ENCODE measurements at places on chromosomes 6 and 20.

DNA sequence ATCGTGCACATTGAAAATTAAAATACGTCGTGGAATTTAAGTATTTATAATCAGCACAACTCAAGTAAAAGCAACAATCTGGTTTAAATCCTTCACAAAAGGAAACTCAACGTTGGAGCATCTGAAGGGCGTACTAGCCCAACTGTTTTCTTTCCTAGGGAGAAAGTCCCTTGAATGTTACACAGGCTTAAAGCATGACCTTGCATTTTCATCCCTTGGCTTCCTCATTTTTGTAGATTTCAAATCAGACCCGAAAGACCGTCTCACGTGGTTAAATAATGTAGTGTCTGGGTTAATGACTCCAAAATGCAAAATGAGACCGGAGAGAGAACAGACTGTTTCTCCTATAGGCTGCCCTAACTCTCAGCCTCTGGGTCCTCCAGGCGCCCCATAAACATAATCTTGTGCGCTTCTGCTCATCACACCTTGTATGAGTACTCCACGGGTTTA, 249.2 kb upstream of the RREB1 start:
- DNase-seq = no peak

- no peak for DNase-seq
Measured at GRCh38 chr6:112218563-112218962, 35.8 kb downstream of the LAMA4 start.

DNA sequence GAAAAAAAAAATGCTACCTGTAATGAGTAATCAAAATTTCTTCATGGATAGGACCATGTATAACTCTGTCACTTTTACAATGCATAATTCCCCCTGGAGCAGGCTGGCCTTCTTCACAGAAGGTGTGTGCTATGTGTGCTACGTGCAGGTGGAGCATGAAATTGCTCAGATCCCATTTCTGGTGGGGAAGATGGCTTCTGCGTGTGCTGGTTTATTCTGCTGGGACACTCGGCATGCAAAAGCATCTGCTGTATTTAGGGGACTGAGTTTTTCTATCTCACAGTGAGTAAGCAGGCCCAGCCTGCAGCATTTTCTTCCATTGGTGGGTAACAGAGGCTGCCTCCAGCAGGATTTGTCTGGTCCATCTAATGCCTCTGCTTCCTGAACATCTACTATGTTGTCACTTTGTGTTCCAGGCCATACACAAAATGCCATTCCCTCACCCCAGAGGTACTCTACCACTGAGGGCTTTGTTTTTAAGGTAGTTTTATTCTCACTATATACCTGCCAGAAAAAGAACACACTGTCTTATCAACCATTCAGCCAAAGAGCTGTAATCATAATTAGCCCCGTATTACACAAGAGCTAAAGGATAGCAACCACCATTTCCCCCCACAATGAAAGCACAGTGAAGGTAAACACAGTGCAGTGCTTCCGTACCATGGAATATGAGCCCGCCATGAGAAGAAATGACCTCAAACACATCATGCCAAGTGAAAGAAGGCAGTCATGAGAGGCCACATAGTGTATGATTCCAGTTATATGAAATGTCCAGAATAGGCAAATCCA, 62.4 kb downstream of the SYNDIG1 start:
- DNase-seq = no peak

- DNase-seq = no peak
Measured at GRCh38 chr6:16196984-16197546, 41.3 kb upstream of the GMPR start.

DNA sequence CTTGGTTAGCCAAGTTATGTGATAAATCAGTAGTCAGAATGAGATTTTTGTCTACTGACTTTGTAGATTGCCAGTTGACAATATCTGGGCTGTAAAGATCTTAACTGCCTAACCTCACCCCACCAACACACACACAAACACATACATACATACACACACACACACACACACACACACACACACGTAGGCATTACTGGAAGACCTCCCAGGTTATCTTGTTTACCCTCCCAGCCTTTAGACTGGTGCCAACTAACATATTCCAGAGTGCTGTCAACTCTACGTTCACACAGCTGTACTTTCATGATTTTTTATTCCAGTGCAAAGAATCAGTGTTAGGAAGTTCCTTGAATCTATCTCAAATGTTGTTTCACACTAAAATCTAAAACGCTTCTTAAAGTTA, 38.9 kb downstream of the BMP5 start:
- DNase-seq = no peak

DNA sequence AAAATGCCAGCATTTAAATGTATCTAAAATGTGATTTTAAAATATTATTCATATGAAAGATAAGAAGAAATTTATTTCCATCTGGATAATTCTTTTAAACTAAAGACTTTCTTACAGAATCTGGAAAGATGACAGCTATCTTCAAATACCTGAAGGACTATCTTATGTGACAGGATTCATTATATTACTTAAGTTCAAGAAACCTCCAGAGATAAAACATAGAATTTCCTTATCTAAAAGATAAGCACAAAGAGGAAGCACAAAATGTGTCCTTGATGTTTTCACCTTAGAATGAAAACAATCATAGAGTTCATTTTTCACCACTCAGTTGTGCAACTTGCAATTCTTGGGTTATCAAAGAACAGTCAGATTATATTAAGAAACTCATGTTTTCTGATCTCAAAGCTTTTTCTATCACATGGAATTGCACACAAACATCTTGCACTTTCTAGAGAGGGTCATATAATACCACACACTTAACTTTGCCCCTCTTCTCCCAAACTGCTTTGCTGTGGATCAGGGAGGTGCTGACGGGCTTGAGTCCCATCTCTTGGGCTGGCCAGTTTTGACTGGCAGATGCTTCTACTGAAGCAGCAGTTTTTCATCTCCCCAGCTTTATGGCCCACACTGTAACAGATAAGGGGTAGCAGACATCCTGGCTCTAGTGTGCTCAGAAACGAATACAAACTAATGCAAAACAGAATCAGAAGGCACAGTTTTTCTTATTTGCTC, 467.4 kb downstream of the CDC5L start:
- DNase-seq = no peak

DNA sequence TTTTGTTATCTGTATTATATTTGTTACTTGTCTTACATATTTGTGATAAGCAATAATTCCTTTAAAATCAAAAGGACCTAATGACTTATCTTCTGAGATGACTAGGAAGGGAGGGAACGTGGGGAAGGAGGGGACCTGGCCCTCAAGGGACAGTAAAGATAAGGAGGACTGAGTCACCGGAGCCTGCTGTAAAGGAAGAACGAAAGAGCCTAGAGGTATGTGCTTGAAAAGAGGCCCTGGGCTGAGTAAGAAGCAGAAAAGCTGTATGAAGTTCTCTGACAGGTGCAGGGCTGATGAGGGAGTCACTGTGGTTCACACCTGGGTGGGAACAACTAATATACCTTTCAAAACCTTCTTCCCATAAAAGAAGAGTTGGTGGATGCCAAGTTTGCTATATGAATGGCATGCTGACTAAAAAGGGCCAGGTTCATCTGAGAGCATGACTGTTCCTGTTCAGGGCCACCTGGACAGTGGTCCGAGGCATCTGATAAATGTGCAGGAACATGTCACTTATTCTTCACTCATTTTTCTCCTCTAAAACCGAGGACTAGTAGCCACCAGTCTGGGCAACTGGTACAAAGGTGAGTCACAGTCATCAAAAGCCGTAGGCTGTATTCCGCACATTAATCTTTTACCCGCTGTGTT, 111.3 kb downstream of the TNFAIP3 start:
- DNase-seq = peak; percentile 57

DNA sequence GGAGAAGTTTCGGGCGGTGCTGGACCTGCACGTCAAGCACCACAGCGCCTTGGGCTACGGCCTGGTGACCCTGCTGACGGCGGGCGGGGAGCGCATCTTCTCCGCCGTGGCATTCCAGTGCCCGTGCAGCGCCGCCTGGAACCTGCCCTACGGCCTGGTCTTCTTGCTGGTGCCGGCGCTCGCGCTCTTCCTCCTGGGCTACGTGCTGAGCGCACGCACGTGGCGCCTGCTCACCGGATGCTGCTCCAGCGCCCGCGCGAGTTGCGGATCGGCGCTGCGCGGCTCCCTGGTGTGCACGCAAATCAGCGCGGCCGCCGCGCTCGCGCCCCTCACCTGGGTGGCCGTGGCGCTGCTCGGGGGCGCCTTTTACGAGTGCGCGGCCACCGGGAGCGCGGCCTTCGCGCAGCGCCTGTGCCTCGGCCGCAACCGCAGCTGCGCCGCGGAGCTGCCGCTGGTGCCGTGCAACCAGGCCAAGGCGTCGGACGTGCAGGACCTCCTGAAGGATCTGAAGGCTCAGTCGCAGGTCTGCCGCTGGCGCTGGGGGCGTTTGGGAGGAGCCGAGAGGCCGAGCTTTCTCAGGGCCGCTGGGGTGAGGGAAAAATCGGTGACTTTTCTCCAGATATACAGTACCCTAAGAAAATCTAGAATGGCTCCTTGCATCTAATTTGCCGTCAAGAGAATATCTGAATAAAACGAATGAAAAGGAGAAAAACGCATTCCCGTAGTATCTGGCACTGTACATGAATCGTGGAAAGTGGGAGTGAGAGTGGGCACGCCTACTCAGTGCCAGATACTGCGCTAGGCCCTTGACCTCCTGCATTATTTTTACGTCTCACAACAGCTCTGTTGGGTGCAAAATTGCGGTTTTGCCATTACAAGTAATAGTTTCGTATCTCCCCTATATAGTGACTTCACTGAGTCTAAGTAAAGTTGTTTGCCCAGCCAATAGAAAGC, 1.0 kb downstream of the CALHM6 start:
- DNase-seq = no peak

- peak; percentile 45 for DNase-seq
Measured at GRCh38 chr20:33859157-33859695, 48.1 kb downstream of the CHMP4B start.

GRCh38 chr6:129785756-129786135, 75.4 kb downstream of the TMEM244 start:
- no peak for DNase-seq

GRCh38 chr6:152540381-152540780, 96.8 kb downstream of the SYNE1 start:
- no peak for DNase-seq

DNA sequence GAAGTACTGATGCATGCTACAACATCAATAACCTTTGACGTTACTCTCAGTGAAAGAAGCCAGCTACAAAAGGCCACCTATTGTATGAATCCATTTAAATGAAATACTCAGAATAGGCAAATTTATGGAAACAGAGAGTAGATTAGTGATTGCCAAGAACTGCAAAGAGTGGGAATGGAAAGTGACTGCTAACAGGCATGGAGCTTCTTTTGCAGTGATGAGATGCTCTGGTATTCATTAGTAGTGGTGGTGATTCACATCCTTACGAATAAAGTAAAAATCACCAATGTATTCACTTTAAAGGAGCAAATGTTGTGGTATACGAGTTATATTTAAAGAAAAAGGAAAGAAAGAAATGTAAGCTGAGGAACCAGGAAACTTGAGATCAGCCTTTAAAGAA, 126.8 kb upstream of the SAMD5 start:
- DNase-seq = no peak

DNA sequence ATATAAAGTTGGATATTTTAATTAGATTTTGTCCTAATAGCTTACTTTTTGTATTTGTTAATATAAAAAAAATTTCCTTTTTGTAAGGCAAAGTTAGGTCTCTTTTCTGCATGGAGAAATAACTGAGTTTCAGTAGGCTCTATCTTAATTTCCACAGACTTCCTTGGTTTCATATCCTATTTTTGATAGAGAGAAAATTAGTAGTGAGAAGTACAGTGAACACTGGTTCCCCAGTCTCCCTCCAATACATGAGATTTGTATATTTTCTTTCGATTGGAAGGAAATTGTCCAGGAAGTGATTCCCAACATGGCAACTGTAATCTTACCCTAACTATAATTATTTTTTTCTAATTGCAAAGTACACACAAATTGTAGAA, 26.4 kb downstream of the TRIM27 start:
- DNase-seq = no peak

- DNase-seq = peak; percentile 99
Measured at GRCh38 chr20:53578492-53579222, 15.0 kb downstream of the ZNF217 start.

DNA sequence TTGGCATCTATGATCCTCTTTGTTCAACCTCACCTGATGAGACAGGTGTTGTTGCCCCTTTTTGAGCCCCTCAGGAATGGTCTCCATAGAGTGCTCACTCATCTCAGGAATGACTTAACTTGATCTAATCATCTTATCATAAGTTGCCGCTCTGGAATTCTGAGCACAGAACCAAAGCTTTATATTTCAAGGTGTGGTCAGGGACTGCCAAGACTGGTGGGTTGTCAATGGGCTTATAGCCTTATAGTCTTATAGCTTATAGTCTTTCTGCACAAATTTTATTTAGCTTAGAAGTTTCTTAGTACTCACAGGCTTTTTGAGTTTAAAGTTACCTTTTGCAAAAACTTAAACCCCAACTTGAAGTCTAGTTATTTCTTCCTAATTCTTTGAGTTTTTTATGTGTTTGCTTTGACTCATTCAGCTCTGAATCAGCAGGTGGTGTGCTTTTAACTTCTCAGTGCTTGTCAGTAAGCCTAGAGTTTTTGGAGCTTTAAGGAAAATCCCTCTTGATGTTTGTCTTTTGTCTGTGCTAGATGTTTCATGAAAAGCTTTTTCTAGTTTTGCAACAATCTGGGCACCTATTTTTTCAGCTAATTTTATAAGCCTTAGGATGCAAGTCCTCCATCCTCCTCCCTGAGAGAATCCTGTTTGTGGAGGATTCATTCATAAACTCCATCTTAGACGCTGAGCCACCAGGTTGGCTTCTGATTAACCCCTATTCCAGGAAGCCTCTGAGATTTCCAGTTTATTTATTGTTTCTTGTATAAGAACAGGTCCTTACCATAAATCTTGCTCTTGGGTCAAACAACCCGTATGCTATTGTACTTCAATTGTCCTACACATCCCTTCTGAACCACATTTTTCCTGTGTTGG, 72.3 kb upstream of the SSTR4 start:
- peak; percentile 46 for DNase-seq

- no peak for DNase-seq
Measured at GRCh38 chr20:38447931-38448675, 13.0 kb upstream of the SNHG17 start.

DNA sequence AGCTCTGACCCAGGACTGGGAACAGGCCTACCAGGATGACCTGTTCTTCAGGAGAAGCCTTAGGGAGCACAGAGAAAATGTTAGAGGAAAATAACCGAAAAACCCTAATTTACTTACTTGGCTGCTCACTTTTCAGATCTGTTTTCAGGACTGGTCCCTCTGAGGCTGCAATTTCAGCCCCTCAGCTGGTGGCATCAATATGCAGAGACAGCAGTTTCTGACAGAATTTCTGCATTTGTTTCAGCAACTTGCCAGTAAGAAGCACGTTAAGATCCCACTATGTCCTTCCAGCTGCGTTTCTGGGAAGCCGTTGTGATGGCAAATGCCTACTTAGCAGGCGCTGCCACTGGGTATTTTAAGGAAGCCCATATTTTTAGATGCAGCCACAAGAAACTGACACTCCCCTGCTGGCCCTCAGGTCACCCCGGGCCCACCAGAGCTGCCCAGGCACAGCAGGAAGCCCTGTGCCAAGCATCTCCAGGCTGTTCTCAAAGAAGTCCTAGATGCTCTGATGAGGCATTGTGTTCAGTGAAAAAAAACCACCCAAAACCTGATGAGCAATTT, 7.5 kb downstream of the YTHDF1 start:
- no peak for DNase-seq

GRCh38 chr6:152685819-152686218, 11.9 kb upstream of the MYCT1 start:
- DNase-seq = no peak

- no peak for DNase-seq
Measured at GRCh38 chr6:154513601-154514320, 3.3 kb upstream of the CNKSR3 start.

- DNase-seq = peak; percentile 30
Measured at GRCh38 chr20:38926934-38927616, 858 bp downstream of the FAM83D start.

Data from HT-29 (cell line).